ENCODE measurements at places on chromosomes 1 and 21. TPM values are rescaled to one million over a fixed set of nuclear protein-coding genes. Genes with fewer than 3 reads are reported as not detected.

The KRTAP10-12 gene
- total RNA-seq = not detected

The RPTN gene
- not detected for total RNA-seq

The KISS1 gene
- total RNA-seq = not detected

DNA sequence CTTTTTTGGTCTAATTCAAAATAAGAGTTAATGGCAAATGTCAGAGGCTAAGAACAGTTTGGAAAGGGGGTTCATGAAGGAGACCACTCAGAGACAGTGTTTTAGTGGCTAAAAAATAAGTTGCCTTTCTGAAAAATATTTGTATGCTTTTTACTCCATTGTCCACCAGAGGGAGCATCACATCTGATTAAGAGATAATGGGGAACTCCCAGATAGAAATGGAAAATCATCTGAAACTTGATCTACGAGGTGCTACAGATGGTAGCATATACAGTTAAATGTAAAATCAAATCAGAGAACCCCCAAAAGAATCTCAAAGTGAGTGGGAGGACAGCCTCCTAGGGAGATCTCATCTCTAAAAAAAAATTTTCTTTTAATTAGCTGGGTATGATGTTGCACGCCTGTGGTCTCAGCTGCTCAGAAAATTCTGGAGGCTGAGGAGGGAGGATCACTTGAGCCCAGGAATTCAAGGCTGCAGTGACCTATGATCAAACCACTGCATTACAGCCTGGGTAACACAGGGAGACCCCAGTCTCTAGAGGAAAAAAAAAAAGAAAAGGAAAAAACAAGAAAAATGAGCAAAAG is 9.7 kb downstream of the SMYD3 start:
- no peak for DNase-seq

GRCh38 chr1:204426971-204427701 is 15.5 kb upstream of the PPP1R15B start:
- no peak for DNase-seq

- no peak for DNase-seq
Observed at GRCh38 chr1:50111503-50111902, 2.8 kb downstream of the ELAVL4 start.

GRCh38 chr1:93196591-93196990 is 16.1 kb downstream of the CCDC18 start:
- no peak for DNase-seq

- no peak for DNase-seq
Observed at GRCh38 chr1:73564294-73564693, 633.7 kb downstream of the LRRIQ3 start.

- no peak for DNase-seq
Observed at GRCh38 chr1:192601143-192601542, 25.6 kb downstream of the RGS1 start.

DNA sequence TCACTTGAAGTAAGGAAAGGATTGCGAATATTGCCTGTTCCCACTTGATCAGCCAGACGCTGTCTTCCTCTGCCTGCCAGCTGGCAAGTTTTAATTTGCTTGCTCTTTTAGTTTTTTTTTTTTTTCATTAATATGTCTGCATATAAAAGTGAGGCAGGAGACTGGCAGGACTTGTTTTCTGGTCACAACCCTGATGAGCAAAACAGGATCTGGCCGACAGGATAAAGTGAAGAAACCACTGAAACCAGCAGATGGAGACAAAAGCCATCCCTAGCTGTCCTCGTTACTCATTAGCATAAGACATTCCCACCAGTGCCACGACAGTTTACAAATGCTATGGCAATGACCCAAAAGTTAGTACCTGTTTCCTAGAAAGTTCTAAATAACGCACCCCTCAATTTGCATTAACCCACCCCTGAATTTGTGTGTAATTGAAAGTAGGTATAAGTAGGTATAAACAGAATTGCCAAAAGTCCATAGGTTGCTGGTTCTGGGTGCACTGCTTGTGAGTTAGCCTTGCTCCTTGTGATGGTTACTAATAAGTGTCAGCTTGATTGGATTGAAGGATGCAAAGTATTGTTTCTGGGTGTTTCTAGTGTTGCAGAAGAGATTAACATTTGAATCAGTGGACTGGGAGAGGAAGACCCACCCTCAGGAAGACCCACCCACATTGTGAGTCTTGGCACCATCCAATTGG is 60.8 kb downstream of the ZNF684 start:
- no peak for DNase-seq

- no peak for DNase-seq
Observed at GRCh38 chr1:13759072-13759471, 59.1 kb downstream of the PRDM2 start.

Data from frontal cortex (tissue), 4 donors.